NCI-H526 treated with DMSO at 0.1 percent for 48 hours (cell line): ENCODE measurements at places on chromosomes 16 and 17.

GRCh38 chr17:66458782-66459181 lies 156.4 kb downstream of the PRKCA start:
- DNase-seq: no peak

DNA sequence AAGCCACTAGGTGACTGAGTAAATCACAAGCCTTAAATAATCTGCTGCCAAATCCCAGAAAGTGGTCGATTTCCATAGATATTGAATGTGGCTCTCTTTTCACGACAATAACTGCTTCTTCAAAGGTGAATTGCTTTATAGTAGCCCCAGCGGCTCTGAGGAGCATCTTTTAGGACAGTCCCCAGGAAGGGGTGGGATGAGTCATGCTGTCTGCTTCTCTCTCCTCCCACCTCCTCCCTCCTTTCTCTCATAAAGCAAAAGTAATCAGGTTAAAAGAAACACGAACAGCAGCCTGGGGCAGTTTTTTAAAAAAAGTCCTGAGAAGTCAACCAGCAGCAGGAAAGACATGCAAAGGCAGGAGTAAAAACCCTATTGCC lies 1.8 kb downstream of the KIAA0513 start:
- no peak for DNase-seq

DNA sequence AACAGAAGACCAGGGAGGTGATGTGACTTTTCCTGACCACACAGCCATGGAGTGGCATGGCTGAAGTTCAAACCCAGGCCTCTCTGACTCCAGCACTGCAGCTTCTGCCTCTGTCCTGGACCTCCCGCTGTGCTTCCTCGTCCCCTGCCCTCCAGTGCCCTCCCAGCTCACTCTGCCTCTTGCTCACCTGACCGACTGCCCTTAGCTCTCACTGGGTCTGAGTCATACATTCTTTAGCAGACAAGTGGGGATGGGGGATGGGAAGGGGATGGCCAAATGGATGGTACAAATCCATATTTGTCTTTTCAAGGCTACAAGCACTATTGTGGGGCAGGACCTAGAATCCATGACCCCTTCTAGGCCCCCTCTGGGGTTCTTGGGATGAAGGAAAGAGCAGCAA lies 33.0 kb downstream of the PITPNM3 start:
- DNase-seq: no peak

GRCh38 chr16:80591071-80591915 lies 50.5 kb downstream of the DYNLRB2 start:
- DNase-seq: no peak

- DNase-seq: peak; percentile 58
Observed at GRCh38 chr16:57186872-57187854, 1.0 kb downstream of the RSPRY1 start.

- DNase-seq: no peak
Observed at GRCh38 chr16:57815987-57816745, 13.9 kb upstream of the KIFC3 start.

GRCh38 chr17:73985466-73986015 lies 217.9 kb upstream of the RPL38 start:
- DNase-seq: no peak

DNA sequence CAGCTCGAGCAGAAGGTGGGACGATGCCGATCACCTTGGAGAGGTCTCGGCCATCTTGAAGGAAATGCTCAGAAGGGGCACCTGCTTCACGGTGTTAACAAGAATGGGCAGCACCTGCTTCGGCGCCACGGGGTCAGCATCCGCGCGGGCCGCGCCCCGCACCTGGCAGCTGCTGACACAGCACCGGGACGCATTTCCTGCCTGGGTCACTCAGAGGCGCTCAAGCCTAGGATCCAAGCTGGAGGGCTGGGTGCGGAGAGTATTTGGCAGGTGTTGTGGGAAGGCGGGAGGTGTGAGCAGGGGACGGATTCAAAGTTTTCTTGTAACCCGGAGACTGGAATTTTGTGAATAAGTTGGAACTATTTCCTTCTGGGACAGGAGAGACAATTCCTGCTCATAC lies 39.3 kb upstream of the AKTIP start:
- DNase-seq: no peak

GRCh38 chr17:9021992-9022572 lies 772 bp downstream of the NTN1 start:
- DNase-seq: no peak

- no peak for DNase-seq
Observed at GRCh38 chr17:13531721-13532120, 70.0 kb downstream of the HS3ST3A1 start.

DNA sequence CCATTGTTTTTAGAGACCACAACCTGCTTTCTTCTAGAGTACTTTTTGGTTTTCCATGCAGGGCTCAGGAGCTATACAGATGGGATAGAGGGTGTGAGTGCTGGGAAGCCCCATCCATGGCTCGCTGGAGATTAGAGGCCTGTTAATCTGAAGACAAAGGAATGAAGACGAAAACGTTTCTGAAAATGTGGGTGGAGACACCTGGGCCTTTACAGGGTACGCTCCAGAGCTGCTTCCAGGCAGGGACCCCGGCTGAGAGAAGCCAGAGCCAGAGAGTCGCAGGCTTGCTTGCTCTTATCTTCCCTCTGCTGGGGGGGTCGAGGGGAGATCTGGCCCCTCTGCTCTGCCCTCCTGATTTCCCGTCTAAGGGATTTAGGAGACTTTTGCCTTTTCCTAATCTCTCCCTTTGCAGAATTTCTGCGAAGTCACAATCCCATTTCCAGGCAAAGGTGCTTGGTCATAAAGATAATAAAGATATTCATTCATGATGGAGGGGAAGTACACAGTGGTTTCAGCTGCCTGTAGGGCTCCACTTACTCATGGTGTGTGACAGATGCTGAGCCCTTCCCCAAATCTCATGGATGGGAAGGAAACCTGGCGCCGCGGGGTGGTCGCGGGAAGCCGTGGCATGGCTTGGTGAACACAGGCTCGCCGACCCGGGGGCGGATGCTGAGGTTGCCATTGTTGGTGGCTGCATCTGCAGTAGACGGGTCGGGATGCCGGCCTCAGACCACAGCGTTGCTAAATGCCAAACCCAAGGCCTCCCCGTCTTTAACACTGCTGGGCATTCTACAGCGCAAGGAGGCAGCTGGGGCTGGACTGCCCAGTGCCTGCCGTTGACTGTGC lies 4.8 kb upstream of the SOCS3 start:
- DNase-seq: no peak

GRCh38 chr16:10919003-10919351 lies 23.3 kb downstream of the DEXI start:
- DNase-seq: no peak

DNA sequence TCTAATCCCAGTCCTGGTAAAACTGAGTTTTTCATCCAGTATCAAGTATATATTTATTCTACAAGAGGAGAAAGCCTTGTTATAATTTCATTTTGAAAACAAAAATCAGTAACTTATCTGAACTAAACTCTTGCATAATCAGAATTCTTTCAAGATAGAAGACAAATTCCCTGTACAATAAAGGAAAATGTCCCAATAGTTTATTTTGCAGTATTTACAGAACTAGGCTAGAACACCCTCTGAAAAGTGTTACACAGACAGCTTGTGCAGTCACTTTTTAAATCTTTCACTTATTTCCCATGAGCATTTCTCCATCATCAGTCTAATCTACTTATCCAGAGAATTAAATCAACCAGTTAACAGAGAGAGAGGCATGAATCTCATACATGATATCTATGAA lies 48.5 kb downstream of the SPOP start:
- no peak for DNase-seq

GRCh38 chr16:14109782-14110727 lies 38.9 kb downstream of the MRTFB start:
- DNase-seq: no peak

DNA sequence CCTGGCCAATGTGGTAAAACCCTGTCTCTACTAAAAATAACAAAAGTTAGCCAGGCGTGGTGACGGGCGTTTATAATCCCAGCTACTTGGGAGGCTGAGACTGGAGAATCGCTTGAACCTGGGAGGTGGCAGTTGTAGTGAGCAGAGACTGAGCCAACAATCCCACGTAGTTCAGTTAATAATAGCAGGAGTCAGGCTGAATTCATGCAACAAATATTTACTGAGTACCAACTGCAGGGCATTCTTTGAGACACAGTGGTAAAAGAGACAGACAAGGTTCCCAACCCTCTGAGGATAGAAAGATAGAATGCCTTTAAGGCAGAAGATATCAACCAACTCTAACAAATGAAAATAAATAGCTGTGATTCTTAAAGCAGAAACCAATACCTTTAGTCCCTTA lies 39.1 kb downstream of the SPOP start:
- no peak for DNase-seq

GRCh38 chr17:12627781-12628451 lies 37.8 kb upstream of the MYOCD start:
- DNase-seq: no peak

- no peak for DNase-seq
Observed at GRCh38 chr16:50831751-50832150, 89.9 kb downstream of the CYLD start.

- no peak for DNase-seq
Observed at GRCh38 chr16:13238182-13238581, 336.8 kb downstream of the SHISA9 start.

DNA sequence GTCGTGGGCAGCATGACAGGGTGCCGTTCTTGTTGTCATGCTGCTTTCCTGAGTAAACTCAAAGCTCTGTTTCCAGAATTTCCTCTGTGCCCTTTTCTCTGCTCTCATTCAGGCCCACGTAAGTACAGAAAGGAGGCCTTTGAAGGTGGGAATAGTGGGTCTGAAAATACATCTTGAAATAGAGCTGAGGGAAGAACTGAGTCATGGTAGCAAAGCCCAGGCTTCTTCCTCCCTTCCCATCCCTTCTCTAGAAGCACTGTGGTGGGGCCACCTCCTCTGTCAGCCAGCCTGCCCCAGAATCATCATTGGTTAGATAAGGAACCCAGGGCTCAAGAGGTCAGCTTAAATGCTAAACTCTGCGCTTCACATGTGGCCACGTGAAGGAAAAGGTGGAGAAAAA lies 9.4 kb downstream of the CTRL start:
- DNase-seq: no peak

DNA sequence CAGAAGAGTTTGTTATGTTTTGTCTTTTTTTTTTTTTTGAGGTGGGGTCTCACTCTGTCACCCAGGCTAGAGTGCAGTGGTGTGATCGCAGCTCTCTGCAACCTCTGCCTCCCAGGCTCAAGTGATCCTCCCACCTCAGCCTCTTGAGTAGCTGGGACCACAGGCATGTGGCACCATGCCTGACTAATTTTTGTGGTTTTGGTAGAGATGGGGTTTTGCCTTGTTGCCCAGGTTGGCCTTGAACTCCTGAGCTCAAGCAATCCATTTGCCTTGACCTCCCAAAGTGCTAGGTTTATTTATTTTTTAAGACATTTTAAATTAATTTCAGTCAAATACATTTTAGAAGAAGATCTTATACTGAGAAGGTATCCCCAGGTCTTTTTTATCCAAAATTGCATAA lies 366.7 kb downstream of the KCNJ2 start:
- no peak for DNase-seq

- no peak for DNase-seq
Observed at GRCh38 chr17:7428557-7428956, at the start of gene SPEM3. Gene SPEM3, plus strand, starts transcription at chr17:7428857. Its CDS starts 46 bp downstream, at chr17:7428903.

DNA sequence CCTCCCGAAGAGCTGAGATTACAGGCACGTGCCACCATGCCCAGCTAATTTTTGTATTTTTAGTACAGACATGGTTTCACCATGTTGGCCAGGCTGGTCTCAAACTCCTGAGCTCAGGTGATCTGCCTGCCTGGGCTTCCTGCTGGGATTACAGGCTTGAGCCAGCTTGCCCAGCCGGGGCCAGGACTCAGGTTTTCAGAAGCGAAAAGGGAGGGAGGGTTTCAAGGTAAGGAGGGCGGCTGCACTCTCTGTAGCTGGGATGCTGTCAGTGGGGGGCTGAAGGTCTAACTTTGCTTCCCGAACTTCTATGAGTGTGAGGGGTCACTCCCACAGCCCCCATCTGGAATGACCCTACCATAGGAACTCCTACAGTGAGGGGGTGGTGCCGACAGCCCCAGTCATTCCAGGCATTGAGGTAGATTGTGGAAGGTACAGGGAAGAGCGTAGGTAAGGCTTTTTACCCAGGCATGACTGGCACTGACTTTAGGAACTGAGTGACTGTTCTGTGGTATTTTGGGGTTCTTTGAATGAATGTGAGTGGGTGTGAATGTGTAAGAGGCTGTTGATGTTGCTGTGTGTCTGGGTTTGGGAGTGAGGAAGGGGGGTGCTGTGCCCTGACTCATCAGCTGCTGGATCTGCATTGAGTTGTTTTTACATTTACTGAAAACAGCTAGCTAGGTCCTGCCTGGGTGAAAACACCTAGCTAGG lies 3.8 kb upstream of the C1QL1 start:
- DNase-seq: no peak

DNA sequence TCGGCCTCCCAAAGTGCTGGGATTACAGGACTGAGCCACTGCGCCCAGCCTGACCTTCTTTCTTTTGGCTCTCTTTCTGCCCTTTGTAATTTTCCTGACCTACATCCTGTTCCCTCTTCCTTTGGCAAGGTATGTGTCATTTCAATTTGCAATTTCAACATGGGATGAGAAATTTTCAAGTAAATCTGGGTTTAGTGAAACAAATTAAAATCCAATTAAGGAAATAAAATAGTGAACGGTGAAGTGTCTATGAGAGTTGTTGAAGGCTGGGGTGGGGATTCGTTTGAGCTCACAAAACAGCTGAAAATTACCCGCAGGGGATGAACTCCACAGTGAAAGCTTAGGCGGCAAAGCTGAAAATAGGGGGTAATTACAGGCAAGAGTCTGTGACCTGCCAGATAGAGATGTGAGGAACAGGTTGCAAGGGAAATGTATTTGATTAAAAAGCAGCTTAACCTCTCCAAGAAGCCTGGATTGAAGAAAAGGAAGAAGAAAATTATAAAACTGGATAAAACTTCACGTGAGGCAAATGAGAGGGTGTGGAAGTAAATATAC lies 277.7 kb downstream of the UTP18 start:
- no peak for DNase-seq

DNA sequence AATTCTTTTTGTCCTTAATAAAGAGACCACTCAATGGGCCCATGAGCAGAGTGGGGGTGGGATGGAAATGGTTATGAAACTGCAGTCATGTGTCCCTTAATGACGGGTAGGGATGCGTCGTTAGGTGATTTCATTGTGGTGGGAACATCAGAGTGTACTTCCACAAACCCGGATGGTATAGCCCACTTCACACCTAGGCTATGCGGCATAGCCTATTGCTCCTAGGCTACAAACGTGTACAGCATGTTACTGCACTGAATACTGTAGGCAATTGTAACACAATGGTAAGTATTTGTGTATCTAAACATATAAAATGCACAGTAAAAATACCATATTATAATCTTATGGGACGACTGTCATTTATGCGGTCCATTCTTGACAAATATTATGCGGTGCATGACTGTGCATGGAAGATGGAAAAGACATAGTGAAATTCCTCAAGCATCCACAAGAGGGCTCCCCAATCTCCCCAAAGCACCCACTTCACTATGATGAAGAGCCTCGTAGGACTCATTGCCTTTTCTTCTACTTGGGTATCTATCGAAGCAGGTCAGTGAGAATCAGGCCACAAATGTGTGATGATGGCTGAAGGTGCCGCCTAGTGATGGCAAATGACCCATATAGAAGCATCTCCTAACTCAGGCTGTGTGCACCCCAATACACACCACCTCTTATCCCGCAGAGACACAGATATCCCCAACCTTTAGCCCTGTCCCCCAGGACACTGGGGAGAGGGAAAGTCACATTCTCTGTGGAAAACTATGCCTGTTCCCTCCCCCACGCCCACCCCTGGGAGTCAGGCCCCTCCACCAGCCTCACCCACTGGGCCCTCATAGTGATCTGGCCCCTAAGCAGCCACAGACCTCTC lies 43.5 kb downstream of the TBX21 start:
- DNase-seq: peak; percentile 51
